ENCODE measurements at places on chromosomes 16 and 17.

DNA sequence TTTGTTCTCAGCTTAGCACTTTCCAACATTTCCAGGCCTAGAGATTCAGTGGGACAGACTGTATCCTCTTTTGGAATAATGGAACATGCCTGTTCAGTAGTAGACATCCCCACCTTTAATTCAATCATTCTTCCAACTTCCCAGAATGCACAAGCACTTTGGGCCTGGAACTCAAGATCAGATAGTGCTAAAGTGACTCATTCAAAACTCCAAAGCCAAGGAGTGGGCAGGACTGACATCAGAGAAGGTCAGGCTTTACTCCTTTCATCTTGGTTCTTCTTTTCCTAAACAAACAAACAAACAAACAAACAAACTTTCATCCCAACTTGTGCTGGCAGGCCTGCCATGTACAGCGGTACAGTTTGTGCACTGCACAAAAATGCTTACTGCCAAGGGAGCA, 172.0 kb downstream of the AXIN2 start:
- DNase-seq = no peak

DNA sequence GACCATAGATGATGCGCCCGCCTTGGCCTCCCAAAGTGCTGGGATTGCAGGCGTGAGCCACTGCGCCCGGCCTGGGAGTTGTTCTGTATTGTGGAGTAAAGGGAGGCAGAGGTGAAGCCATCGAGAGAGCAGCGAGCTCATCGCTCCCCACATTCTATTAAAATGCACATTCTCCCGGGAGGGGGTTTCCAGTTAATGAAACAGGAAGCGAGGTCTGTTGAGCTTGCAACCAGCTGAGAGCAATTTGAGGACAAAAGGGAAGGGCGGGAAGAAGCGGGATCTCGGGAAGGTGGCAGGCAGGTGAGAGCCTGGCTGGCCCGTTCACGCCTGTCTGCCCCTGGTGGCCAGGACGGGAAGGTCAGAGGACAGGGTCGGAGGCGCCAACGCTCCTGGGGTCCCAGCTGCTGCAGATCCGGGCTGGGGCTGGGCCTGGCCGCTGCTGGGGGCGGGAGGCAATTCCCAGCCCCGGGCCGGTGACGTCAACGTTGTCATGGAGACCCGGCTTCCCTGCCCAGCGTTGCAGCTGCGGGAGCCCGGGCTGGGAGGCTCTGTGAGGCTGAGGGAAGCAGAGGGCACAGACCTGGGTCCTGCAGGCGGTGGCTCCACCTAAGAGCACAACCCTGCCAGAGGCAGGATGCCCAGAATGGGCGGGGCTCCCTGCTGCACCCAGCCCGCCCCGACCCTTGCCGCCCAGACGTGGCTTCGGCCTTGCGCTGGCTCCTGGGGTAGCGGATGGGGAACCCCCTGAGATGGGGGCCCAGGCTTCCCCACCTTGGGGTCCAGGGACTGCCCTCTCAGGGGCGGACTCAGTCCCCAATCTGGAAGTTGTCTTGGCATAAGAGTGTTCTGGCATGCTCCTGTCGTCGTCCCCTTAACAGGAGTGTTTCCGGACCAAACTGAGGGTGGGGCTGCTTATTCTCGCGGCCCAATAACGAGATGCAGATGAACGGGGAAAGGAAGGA, 48.7 kb upstream of the PLCG2 start:
- peak; percentile 37 for DNase-seq

DNA sequence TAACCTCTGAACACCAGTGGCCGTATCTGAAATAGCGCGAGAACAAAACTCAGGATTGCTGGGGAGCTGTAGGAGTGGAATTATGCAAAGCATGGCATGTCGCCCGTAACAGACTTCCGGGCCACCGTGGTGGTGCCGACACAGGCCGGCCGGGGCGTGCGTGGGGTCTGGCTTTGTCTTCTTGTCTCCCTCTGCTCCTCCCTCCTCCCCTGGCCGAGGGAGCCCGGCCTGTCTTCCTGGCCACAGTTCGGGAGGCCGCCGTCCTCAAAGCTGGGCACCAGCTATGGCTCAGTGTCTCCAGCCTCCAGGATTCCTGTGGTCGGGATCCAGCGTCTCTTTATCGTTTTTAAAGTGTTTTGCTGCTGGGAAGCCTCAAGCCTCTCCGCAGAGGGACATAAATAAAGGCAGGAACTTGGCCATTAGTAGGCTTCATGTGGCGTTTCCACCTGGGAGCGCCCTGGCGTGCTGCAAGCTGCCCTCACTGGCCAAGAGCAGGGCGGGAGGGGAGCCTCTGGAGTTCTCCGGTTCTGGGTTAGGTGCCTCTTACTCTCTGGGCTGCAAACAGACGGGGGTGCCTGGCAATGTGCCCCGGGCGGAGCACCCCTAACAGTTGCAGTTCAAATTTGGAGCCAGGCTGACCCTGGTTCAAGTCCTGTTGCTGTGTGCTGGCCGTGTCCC, 22.0 kb upstream of the NPTX1 start:
- no peak for DNase-seq

DNA sequence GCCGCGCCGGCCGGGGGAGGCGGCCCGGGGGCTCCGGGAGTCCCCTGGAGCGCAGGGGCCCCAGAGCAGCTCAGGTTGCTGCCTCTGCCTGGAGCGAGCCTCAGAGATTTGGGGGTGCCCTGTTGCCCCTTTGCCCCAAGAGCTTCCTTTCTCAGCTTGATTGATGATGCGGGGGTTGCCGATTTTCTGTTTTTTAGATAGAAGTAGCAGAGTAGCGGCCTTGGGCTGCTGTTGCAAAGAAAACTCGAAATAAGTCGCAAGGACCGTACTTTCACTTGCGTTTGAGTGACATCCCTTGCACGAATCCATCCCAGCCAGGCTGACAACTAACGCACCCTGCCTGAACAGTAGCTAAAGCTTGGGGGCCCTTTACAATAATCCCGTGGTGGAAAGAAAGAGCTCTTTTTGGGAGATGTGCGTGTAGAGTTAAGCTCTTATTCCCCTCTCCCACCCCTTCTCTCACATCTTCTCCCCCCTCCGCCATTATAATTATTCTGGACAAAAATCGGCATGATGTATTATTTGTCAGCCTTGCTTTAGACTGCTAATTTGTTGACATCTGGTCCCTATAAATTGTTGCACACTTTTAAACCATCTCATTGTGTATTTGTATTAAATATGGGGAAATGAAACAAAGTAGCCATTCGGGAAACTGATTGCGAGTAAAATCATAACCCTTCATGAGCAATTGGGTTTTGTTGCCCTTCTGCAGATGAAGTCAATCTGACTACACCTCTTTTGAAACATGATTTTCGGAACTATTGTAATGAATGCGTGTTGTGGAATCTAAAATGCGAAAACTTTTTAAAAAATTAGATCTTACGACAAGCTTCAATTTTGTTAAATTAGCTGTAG, 873 bp downstream of the USP10 start:
- peak; percentile 27 for DNase-seq

DNA sequence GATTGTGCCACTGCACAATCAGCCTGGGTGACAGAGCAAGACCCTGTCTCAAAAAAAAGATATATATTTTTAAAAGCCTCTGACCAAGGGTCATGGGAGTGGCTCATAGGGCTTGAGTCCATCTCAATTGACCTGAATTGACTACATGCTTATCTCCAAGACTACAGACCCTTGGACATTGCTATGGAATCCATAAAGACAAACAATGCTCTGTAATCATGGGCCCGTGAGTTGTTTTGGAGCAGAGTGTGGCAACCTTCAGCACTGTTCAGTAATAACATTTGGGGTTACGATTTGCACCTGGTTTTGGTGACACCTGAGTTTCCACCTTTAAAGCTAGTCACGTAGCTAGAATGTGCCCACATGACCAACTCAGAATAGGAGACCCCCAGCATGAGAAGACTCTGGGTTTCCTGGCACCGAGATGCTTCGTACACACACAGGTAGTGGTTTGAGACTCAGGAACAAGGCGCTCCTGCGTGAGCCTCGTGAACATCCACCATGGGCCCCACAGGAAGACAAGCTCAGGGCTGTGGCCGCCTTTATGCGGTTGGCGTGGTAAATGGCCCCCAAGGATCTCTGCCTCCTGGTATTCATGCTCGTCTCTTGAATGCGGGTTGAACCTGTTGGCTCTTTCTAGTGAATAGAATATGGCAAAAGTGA, 66.6 kb upstream of the RPH3AL start:
- peak; percentile 61 for DNase-seq

GRCh38 chr17:74210191-74211140, 2.9 kb upstream of the TTYH2 start:
- peak; percentile 84 for DNase-seq

GRCh38 chr17:5758651-5759050, 174.3 kb upstream of the NLRP1 start:
- peak; percentile 40 for DNase-seq

- DNase-seq = peak; percentile 31
Observed at GRCh38 chr17:58666858-58667267, 25.0 kb downstream of the TEX14 start.

DNA sequence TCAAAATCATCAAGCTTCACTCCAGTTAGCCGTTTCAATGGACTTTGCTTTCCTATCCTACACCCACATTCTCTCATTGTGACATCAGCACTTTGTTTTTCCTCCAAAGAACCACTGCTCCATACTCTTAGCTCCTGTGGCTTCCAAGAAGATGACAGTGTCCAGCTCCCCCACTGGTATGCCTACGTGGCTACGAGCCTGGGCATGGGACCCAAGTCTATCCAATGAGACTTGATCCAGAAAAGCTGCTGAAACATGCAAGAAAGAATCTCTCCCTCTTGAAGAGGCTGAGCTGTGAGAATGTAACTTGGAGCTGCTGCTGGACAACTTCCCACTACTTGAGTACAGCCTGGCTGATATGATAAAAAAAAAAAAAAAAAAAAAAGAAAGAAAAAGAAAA, 9.4 kb downstream of the TOX3 start:
- DNase-seq = no peak

DNA sequence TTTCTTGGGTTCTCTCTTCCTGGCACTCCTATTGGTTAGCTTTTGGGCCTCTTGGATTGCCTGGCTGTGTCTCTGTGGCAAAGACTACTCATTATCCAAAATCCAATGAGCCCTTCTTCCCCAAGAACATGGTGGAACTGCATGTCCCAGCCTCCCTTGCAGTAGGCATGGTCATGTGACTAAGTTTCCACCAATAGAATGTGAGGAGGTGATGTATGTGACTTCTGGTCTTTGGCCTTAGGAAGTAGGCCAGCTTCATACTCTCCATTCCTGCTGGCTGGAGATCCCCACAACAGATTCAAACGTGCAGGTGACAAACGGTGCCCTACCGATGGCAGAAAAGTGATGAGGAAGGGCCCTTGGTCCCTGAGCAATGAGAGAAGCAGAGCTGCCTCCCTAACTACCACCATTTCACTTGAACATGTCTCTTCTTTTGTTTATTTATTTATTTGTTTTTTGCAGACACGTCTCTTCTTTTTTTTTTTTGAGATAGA, 17.3 kb upstream of the SPN start:
- DNase-seq = no peak

GRCh38 chr17:45573924-45574770, 83.6 kb upstream of the PLEKHM1 start:
- DNase-seq = no peak

DNA sequence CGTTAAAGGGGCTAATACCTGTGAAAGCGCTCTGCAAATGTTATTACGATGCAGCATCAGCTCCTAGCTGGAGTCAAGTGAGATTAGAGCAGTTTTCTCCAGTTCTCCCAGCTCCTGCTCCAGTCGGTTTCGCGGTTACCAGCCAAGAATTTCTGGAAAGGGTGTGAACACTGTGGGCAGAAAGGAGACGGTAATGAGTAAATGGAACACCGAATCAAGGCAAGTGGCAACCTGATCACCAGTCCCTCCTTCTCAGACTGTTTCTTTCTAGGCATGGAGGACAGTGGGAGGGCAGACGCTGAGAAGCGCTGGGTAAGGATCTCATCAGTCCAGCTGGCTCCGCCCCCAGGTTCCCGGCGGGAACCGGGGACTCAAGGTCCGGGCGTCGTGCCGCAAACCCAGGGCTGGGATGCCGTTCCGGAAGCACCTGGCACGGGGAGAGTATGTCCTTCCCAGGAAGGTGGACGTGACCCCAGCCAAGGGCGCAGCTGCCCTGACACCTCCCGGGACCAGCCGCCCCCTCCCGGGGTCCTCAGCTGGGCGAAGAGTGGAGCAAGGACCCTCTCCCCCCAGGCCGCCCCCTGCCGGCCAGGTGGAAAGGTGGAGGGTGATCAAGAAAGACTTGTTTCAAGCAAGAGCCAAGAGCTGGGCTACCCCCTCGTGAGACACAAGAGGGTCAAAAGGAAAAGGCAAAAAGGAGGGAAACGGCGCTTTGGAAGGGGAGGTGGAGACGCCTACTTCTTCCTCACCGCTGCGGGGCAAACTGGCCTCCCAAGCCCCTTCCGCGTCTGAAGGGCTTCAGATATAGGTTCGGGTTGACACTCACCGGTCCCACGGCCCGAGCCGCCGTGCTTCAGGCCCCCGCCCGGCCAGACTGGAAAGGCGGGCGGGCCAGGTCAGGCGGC, 481 bp downstream of the MYO19 start:
- peak; percentile 44 for DNase-seq

GRCh38 chr17:718075-718474, 3.4 kb upstream of the VPS53 start:
- DNase-seq = no peak

DNA sequence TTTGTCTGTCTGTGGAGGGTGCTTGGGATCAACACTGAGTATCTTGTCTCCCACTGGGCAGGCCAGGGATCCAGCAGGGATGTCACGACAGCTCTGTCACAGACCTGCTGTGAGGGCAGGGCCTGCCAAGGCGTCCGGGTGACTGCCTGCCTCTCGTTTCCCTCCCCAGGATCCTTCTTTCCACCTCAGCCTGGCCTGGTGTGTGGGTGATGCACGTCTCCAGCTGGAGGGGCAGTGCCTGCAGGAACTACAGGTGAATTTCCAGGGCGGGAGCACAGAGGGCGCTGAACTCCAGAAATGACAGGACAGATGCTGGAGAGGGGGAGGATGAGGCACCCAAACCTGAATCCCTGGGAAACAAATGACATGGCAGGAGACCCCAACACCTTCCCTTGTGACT, 6.8 kb upstream of the MMP15 start:
- no peak for DNase-seq

DNA sequence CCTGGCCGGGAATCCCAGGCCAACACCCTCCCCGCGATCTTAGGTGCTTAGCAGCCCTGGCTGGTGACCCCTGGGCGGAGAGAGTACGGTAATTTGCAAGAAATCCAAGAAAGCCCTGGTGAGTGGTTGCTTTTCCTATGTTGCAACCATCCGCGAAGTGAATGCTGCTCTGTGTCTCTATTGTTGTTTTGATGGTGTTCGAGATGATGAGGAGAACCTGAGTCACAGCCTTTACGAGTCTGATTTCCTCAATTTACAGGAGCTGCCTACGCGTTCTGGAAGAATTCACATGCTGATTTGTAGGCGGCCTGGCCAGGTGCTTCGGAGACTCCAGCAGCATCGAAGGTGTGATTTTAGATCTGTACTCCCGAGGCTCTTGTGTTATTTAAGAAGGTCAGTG, 63.3 kb downstream of the TMEM235 start:
- no peak for DNase-seq

- no peak for DNase-seq
Observed at GRCh38 chr17:76331083-76331482, 22.6 kb downstream of the PRPSAP1 start.

DNA sequence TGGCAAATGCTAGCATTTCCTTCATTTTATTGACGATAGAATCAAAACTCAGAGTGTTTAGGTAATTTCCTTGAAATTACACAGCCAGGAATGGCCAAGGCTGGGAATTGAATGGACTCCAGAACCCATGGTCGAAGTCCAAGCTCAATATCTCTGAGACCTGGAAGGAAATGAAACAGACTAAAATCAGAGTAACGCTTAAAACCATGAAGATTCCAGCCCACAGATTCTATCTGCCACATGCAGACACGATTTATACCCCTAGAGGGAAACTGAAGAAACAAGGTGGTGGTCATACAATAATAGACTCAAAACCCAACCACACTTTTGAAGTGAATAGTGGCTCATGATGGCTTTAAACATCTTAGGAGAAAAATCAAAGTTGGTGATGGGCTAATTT, 95.6 kb downstream of the PRKCA start:
- DNase-seq = no peak

GRCh38 chr17:6981426-6981825, 14.4 kb upstream of the ALOX12 start:
- DNase-seq = peak; percentile 11

Measured in CD4-positive, CD25-positive, alpha-beta regulatory T cell (primary cell).